Progenitor cell of endocrine pancreas (in vitro differentiated cells): ENCODE measurements at places on chromosomes 12 and 14. TPM values are rescaled to one million over a fixed set of nuclear protein-coding genes. Genes with fewer than 3 reads are reported as not detected.

Gene ADCY4
- total RNA-seq = 0.46 and 0.75 TPM in 2 replicates

Gene GLRX5
- 53.3 and 54.8 TPM in 2 replicates for total RNA-seq

Gene CREBL2
- total RNA-seq = 18.5 and 18.8 TPM in 2 replicates

Gene ASCL1
- total RNA-seq = 8.3 and 8.4 TPM in 2 replicates

Gene FBLN5
- 6.4 and 6.9 TPM in 2 replicates for total RNA-seq

Gene TSFM
- total RNA-seq = 25.7 and 30.0 TPM in 2 replicates

Gene ERP27
- 22.8 and 23.1 TPM in 2 replicates for total RNA-seq

Gene GLIPR1L2
- 0.29 and 0.64 TPM in 2 replicates for total RNA-seq

Gene ITGB7
- total RNA-seq = 0.29 and 0.93 TPM in 2 replicates

Gene PPFIA2
- total RNA-seq = 0.87 and 1.1 TPM in 2 replicates

Gene REP15
- total RNA-seq = 2.8 and 3.0 TPM in 2 replicates

Gene MYO1H
- total RNA-seq = 0.51 and 0.77 TPM in 2 replicates

Gene SAMD15
- total RNA-seq = 9.5 and 10.7 TPM in 2 replicates

Gene DPPA3
- not detected in 2 replicates for total RNA-seq

Gene RPS6KA5
- 3.8 and 4.4 TPM in 2 replicates for total RNA-seq

Gene RERGL
- total RNA-seq = not detected in 2 replicates

Gene SSTR1
- 4.0 and 4.4 TPM in 2 replicates for total RNA-seq

Gene PLA2G1B
- total RNA-seq = 0.60 TPM in 1 of 2 replicates, not detected in the other

Gene CCNK
- 64.1 and 64.8 TPM in 2 replicates for total RNA-seq

Gene GLS2
- total RNA-seq = 3.1 and 3.8 TPM in 2 replicates

Gene PLXNC1
- total RNA-seq = 25.4 and 25.7 TPM in 2 replicates

Gene SIRT4
- 4.5 and 4.9 TPM in 2 replicates for total RNA-seq

Gene STRAP
- 229 and 243 TPM in 2 replicates for total RNA-seq

Gene RAB15
- total RNA-seq = 27.6 and 28.6 TPM in 2 replicates

Gene IAPP
- total RNA-seq = 0.24 TPM in 1 of 2 replicates, not detected in the other

Gene FSCB
- total RNA-seq = not detected in 2 replicates

Gene RSRC2
- 124 and 131 TPM in 2 replicates for total RNA-seq

Gene PZP
- total RNA-seq = 0.24 and 0.29 TPM in 2 replicates

Gene C12orf50
- total RNA-seq = 0.10 and 0.16 TPM in 2 replicates
